ENCODE measurements at places on chromosomes 3 and 15.

- no peak for DNase-seq
These were observed 6.4 kb downstream of the PSTPIP1 start for GRCh38 chr15:77001351-77001750.

DNA sequence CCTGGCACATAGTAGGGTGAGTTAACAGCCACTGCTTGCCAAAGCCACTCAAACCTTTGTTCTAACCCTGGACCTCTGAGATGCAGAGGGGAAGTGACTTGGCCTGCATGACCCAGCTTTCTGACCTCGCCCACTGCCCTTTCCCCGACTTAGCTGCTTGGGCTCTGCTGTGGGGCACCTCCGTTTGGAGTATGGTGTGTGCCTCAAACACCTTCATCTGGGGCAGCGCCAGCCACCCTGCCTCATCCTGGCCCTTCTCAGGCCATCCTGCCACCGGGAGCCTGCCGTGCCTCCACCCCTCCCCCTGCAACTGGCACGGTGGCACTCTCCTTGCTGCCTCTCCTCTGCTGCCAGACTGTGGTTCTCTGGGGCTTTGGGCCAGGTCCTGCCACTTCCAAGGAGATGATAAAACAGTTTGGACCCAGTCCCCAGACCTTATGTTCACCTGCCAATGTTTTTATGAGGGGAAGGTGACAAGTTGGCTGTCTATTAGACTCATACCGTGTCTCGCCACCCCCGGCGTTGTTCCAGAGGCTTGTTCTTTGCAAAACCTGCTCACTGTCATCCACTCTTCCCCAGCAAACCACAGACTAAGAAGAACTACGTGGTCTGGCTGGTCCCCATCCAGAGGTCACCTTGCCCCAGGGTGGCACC is 32.2 kb downstream of the SLC6A6 start:
- no peak for DNase-seq

DNA sequence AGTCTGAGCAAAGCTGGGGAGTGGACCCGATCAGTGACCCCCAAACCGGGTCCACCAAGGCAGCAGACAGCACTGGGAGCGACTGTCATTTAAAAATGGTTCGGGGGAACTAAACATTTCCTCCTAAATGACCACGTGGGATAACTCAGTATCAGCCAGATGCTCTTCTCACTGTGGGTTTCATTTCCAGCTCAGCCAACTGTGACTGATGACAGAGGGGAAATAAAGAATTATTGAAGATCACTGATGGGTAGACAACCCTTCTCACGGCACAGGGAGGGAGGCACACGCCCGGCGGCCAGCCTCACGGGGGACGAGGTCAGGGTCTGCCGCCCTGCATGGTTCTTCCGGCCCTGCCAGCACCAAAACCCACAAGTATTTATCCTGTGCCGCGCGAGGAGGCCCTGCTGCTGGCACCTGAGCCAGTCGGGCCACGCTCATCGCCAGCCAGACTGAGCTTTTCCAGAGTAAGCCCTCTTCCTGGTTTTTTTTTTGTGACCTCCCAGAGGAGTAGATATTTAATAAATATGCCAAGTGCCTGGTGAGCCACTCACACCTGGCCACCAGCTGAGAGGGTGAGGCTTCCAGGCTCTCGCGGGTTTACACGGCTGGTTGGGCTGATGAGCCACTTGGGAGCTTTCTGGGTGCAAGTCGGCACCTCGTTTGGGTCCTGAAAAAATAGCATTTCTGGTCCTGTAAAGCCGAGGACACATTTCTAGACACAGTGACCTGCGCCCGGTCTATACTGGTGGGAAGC is 6.2 kb downstream of the MELTF start:
- DNase-seq, result no peak

DNA sequence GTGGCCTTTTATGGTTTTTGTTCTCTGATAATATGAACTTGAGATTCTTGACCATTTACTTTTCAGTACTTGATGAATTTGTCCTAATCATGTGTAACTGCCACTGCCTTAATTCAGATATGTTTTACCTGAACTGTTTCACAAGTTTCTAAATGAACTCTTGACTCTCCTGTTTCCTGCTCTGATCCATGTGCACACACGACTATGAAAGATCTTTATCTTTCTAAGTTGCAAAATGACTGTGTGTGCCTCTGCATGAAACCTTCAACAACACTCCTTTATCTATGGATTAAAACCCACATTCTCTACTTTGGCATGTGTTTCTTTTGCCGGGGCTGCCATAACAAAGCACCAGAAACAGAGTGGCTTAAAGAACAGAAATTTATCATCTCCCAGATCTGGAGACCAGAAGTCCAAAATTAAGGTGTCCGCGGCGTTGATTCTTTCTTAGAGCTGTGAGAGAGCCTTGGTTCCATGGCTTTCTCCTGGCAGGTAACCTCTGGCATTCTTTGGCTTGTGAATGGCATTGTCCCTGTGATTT is 275.0 kb downstream of the ADAMTSL3 start:
- no peak for DNase-seq

DNA sequence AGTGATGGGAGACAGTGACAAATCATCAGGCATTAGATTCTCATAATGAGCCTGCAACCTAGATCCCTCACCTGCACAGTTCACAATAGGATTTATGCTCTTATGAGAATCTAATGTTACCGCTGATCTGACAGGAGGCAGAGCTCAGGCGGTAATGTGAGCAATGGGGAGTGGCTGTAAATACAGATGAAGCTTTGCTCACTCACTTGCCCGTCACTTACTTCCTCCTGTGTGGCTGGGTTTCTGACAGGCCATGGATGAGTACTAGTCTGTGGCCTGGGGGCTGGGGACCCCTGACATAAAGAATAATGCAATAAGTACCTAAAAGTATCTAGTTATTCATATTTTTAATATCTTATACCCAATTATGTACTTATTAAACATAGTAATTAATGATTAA is 15.6 kb downstream of the IQCB1 start:
- no peak for DNase-seq

DNA sequence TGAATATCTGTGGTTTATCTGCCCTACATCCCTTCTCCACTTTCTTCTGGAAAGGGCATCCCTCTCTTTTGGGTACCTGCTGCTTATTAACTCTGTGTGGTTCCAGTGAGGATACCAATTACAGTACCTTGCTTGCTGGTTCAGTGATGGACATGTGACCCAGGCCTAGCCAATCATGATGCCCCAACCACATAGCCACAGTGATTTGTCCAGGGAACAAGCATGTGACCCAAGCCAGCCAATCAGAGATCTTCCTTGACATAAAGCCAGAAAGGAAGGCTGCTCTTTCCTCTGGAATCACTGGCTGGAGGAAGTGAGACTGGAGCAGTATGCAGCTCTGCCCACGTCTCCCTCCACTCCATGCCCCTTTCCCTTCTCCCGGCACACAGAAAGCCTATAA is 10.9 kb upstream of the TMEM158 start:
- DNase-seq, result no peak

- DNase-seq, result no peak
These were observed 74.7 kb downstream of the SNRK start for GRCh38 chr3:43361077-43361476.

DNA sequence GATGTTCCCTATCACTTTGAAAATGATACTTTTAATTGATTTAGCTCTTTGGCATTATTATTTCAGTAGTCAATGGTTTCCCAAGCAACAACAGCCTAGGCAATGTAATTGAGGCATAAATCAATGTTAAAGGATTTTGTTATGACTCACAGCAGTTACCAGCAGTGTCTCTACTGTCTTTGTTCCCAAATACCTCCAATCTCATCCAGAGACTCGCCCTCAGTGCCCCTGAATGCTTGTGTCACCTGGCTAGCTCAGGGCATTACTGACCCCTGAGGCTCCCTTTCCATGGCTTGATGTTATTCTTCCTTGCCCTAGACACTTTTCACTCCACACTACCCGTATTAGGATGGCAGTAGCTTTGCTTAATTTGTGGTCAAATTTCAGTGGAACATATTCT is 227.2 kb downstream of the SQOR start:
- peak; percentile 11 for DNase-seq

- peak; percentile 97 for DNase-seq
These were observed 19.8 kb upstream of the CELF6 start for GRCh38 chr15:72339777-72340177.

DNA sequence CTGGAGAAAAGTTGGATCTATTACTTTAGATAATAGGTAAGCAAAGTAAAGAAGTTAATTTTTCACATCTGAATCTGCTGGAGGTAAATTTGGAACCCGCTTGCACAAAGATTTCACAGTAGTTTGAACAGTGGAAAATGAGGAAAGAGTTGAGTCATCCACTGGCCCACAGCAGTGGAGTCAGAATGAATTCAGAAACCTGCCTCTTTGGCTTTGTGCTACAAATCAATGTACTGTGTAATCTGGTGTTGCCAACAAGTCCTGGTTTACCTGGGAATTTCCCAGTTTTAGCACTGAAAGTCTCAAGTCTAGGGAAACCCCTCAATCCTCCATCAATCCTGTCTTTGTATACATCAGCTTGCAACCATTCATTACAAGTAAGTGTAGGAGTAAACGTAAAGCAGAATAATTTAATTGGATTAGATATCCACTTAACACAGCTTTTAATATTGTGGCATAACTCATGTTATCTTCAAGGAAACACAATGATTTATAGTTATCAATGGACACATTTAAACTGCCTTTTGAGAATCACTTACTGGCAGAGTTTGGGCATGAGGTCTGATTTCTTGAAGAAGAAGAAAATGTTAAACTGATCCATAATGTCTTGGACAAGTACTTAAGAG is 100.6 kb downstream of the DCLK3 start:
- DNase-seq, result peak; percentile 43

GRCh38 chr3:179476215-179476614 is 24.9 kb upstream of the GNB4 start:
- DNase-seq, result no peak

Data from AG10803 (cell line).